Ovary (tissue), 10 donors: ENCODE measurements at places on chromosomes 5 and 9. TPM values are rescaled to one million over a fixed set of nuclear protein-coding genes. Genes with fewer than 3 reads are reported as not detected.

- no peaks in the 10 kb centered on the region for H3K27me3 ChIP-seq
- no peaks in the 10 kb centered on the region for H3K4me1 ChIP-seq
- no peak overlapping the region for H3K4me3 ChIP-seq
- H3K36me3 ChIP-seq: no peaks in the 10 kb centered on the region
- DNase-seq: no peak
Observed at GRCh38 chr9:25350011-25350410, 328.2 kb downstream of the TUSC1 start.

Gene OBP2B
- 4.6 TPM for total RNA-seq

DNA sequence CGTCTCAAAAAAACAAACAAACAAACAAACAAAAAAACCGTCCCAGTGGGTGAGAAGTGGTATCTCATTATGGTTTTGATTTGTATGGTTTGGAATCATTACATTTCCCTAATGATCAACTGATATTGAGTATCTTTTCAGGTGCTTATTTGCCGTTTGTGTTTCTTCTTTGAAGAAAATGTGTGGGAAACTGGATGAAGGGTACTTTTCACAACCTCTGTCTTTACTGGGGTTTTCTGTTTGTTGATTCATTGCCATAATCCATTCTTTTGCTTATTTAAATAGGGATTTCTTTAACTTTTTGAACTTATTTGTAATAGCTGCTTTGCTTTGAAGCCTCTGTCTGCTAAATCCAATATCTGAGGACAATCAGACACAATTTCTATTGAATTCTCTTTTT is 9.2 kb upstream of the BICD2 start:
- H3K36me3 ChIP-seq: no peaks in the 10 kb centered on the region
- peaks cover 1% of the 10 kb centered on the region for H3K4me1 ChIP-seq
- no peak overlapping the region for H3K4me3 ChIP-seq
- no peak for DNase-seq
- H3K27me3 ChIP-seq: no peaks in the 10 kb centered on the region

- H3K27ac ChIP-seq: no peak overlapping the region
- H3K36me3 ChIP-seq: no peaks in the 10 kb centered on the region
- peak overlapping the region; percentile 63 for H3K4me3 ChIP-seq
- H3K4me1 ChIP-seq: peaks cover 11% of the 10 kb centered on the region
- DNase-seq: no peak
Observed at GRCh38 chr5:154860123-154860522, 1.7 kb downstream of the CNOT8 start.

DNA sequence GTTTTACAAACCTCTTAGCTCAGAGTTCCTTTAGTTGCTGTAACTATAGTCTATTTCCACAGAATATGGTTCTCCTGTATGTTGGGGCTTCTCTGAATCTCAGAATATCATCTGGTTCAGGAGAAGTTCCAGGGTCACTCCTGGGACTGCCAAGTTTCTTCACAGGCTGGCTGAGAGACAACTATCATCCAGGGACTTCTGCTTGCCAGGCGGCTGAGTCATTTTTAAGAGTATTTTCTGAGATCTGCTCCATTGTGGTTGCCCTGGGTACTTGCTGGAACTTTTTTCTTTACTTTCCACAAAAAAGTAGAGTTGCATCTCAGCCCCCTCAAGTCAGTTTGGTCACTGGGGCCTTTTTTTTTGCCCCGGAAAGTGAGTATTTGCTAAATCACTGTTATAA is 566.5 kb downstream of the LRRC70 start:
- H3K27ac ChIP-seq: no peak overlapping the region
- H3K4me1 ChIP-seq: no peaks in the 10 kb centered on the region
- H3K4me3 ChIP-seq: no peak overlapping the region
- H3K36me3 ChIP-seq: no peaks in the 10 kb centered on the region
- DNase-seq: no peak
- no peaks in the 10 kb centered on the region for H3K27me3 ChIP-seq

Gene CA9
- 19.5 TPM for total RNA-seq

GRCh38 chr9:127053057-127053821 is 69.2 kb downstream of the ANGPTL2 start:
- H3K27me3 ChIP-seq: no peaks in the 10 kb centered on the region
- peaks cover 35% of the 10 kb centered on the region for H3K4me1 ChIP-seq
- peak overlapping the region; percentile 57 for H3K27ac ChIP-seq
- H3K4me3 ChIP-seq: no peak overlapping the region
- peak; percentile 57 for DNase-seq

Gene FAM169A
- 13.3 TPM for total RNA-seq

GRCh38 chr5:175895215-175895614 is 23.8 kb downstream of the CPLX2 start:
- no peaks in the 10 kb centered on the region for H3K27me3 ChIP-seq
- no peak for DNase-seq
- no peaks in the 10 kb centered on the region for H3K4me1 ChIP-seq
- no peak overlapping the region for H3K4me3 ChIP-seq

GRCh38 chr5:73280821-73281746 is 108.1 kb downstream of the TMEM174 start:
- H3K4me3 ChIP-seq: no peak overlapping the region
- peaks cover 1% of the 10 kb centered on the region for H3K4me1 ChIP-seq
- H3K27ac ChIP-seq: no peak overlapping the region
- no peaks in the 10 kb centered on the region for H3K36me3 ChIP-seq
- H3K27me3 ChIP-seq: no peaks in the 10 kb centered on the region

GRCh38 chr5:159101685-159102084 is 2.0 kb upstream of the EBF1 start:
- DNase-seq: no peak
- no peaks in the 10 kb centered on the region for H3K36me3 ChIP-seq
- no peaks in the 10 kb centered on the region for H3K27me3 ChIP-seq
- H3K27ac ChIP-seq: no peak overlapping the region
- H3K4me3 ChIP-seq: no peak overlapping the region

GRCh38 chr9:82275258-82275927 is 286.8 kb downstream of the SPATA31D1 start:
- H3K4me3 ChIP-seq: no peak overlapping the region
- H3K27me3 ChIP-seq: no peaks in the 10 kb centered on the region
- DNase-seq: no peak
- no peaks in the 10 kb centered on the region for H3K36me3 ChIP-seq
- H3K27ac ChIP-seq: no peak overlapping the region
- H3K4me1 ChIP-seq: no peaks in the 10 kb centered on the region

- H3K4me1 ChIP-seq: peaks cover 11% of the 10 kb centered on the region
- no peak for DNase-seq
- H3K27me3 ChIP-seq: no peaks in the 10 kb centered on the region
- H3K36me3 ChIP-seq: no peaks in the 10 kb centered on the region
- H3K27ac ChIP-seq: no peak overlapping the region
Observed at GRCh38 chr9:94944626-94945025, 218.1 kb downstream of the AOPEP start.

DNA sequence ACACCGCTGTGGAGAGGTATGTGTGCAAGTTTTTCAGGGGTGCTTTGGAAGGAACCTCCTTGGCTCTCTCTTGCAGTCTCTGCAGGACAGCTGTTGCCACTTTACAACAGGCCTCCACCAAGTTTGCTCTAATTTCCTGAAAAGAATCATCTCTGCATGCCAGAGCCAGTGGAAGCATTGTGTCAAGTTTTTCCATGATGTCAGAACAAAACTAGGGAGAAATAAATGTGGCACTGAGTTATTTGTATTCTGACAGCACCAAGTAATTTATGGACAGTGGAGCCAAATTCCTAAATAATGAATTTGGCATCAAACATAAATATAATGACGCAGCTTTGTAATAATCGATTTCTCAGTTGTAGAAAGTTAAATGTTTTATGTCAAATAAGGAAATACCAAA is 146.9 kb downstream of the KIAA0825 start:
- no peaks in the 10 kb centered on the region for H3K27me3 ChIP-seq
- DNase-seq: no peak
- H3K36me3 ChIP-seq: no peaks in the 10 kb centered on the region
- H3K4me1 ChIP-seq: no peaks in the 10 kb centered on the region

Gene OR1J2
- not detected for total RNA-seq

GRCh38 chr5:149168276-149168906 is 27.1 kb downstream of the ABLIM3 start:
- DNase-seq: no peak
- H3K36me3 ChIP-seq: no peaks in the 10 kb centered on the region
- H3K4me1 ChIP-seq: no peaks in the 10 kb centered on the region

GRCh38 chr5:179792612-179793467 is 946 bp upstream of the LTC4S start:
- no peaks in the 10 kb centered on the region for H3K27me3 ChIP-seq
- peak overlapping the region; percentile 68 for H3K27ac ChIP-seq
- no peak overlapping the region for H3K4me3 ChIP-seq

Gene TLX3
- not detected for total RNA-seq

Gene OR1Q1
- not detected for total RNA-seq

Gene TMEM215
- 0.24 TPM for total RNA-seq

Gene TYRP1
- not detected for total RNA-seq

DNA sequence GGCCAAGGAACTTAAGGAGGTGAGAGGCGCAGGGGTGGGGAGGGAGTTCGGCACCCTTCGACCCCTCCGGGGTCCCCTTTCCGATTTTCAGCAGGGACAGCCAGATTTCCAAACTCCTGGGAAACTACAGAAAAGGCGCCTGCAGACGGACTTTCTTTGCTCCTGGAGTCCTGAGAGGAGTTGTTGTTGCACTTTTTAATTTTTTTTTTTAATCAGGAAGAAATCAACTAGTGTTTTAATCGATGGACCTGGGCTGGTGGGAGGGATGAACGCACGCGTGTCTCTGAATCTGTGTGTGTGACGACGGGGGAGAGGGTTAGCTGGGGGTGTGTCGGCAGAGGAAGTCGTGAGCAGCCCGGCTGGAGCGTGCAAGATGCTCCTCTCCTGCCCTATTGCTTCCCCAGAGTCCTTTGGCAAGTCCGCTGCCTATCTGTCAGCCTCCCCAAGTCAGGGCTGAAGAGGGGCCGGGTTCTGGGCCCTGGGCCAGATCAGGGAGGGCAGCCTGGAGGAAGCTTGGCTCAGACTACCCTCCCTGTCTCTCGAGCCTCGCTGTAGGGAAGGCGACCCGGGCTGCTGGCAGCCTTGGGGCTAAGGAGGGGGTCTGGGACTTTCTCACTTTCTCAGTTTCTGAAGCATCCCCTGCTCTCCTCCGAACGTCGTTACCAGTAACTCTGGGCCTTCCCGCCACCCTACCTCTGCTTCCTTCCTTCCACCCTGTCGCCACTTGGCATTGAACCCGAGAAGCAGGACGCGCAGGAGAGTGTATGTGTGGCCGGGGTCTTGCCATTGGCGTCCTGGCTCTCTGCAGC is 731 bp downstream of the PRR16 start:
- no peaks in the 10 kb centered on the region for H3K27me3 ChIP-seq
- peak; percentile 60 for DNase-seq
- H3K27ac ChIP-seq: peak overlapping the region; percentile 70
- H3K36me3 ChIP-seq: no peaks in the 10 kb centered on the region
- peak overlapping the region; percentile 68 for H3K4me3 ChIP-seq
- peaks cover 1% of the 10 kb centered on the region for H3K4me1 ChIP-seq

Gene RASEF
- total RNA-seq: 1.3 TPM

GRCh38 chr5:74810915-74811314 is 43.9 kb downstream of the NSA2 start:
- no peaks in the 10 kb centered on the region for H3K4me1 ChIP-seq
- no peaks in the 10 kb centered on the region for H3K27me3 ChIP-seq
- H3K4me3 ChIP-seq: no peak overlapping the region
- DNase-seq: no peak
- no peak overlapping the region for H3K27ac ChIP-seq

Gene HTR4
- total RNA-seq: not detected

- H3K4me1 ChIP-seq: no peaks in the 10 kb centered on the region
- no peaks in the 10 kb centered on the region for H3K36me3 ChIP-seq
- no peak for DNase-seq
- no peaks in the 10 kb centered on the region for H3K27me3 ChIP-seq
- H3K4me3 ChIP-seq: no peak overlapping the region
Observed at GRCh38 chr9:77798140-77798539, 150.0 kb upstream of the GNA14 start.

Gene ACTL7A
- total RNA-seq: not detected

DNA sequence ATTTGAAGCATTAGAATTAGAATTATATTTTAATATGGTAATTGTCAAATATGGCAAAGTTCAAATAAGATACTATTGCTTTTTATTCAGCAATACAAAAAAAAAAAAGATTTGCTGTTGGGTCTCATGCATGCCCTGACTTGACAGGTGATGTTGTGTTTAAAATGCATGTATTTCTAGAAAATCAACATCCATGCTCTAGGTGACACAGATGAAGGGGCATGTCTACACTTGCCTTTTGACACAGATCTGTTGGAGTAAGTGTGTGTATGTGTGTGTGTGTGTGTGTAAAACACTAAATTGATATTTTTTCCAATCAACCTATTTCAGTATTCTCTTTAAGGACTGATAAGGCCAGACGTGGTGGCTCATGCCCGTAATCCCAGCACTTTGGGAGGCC is 38.1 kb upstream of the SMARCA2 start:
- H3K27me3 ChIP-seq: no peaks in the 10 kb centered on the region
- DNase-seq: no peak
- peaks cover 9% of the 10 kb centered on the region for H3K4me1 ChIP-seq
- H3K4me3 ChIP-seq: no peak overlapping the region

Gene PTGER4
- total RNA-seq: 8.8 TPM

GRCh38 chr9:99138424-99139284 is 33.7 kb downstream of the TGFBR1 start:
- H3K4me3 ChIP-seq: no peak overlapping the region
- no peak for DNase-seq
- no peaks in the 10 kb centered on the region for H3K27me3 ChIP-seq
- no peaks in the 10 kb centered on the region for H3K36me3 ChIP-seq
